ENCODE measurements at places on chromosomes 11 and 22.

- no peak for DNase-seq
Observed at GRCh38 chr22:42321908-42322561, 51.6 kb upstream of the TCF20 start.

DNA sequence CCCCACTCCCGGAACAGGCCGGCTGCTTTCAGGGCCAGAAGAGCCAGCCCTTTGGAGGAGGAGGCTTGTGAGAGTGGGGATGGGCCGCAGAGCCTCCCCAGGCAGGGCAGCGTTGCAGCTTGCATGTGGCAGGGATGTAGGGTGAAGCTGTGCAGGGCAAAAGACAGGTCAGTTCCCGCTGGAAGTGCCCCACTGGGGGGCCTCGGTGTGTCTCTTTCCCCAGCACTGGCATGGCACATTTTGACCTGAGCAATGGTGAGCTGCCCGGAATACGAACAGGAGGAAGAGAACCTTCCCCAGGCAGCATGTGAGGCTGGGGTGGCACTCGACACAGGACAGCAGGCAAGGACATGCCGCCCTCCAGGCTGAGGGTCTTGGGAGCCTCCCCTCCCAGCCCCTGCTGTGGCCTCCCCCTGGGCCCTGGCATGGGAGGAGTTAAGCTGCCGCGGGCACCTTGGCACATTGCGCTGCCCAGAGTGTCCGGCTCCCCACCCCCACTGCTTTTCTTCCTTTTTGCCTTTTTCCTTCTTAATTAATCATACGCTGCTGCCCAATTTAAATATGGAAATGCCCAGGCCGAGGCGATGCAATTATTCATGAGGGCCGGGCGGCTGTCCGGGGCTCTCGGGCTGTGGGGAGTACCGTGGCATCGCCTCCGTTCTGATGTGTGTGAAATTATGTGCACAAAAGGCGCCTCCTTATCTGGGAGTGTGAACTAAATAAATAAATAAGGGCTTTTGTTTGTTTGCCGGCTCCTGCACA, 76.0 kb upstream of the WNT7B start:
- DNase-seq, result no peak

- peak; percentile 37 for DNase-seq
Observed at GRCh38 chr22:44366372-44367300, 53.9 kb upstream of the SHISAL1 start.

- DNase-seq, result peak; percentile 89
Observed at GRCh38 chr11:65315204-65315865, 669 bp downstream of the CDC42EP2 start.

- no peak for DNase-seq
Observed at GRCh38 chr22:25959818-25960774, 209.2 kb upstream of the SEZ6L start.

DNA sequence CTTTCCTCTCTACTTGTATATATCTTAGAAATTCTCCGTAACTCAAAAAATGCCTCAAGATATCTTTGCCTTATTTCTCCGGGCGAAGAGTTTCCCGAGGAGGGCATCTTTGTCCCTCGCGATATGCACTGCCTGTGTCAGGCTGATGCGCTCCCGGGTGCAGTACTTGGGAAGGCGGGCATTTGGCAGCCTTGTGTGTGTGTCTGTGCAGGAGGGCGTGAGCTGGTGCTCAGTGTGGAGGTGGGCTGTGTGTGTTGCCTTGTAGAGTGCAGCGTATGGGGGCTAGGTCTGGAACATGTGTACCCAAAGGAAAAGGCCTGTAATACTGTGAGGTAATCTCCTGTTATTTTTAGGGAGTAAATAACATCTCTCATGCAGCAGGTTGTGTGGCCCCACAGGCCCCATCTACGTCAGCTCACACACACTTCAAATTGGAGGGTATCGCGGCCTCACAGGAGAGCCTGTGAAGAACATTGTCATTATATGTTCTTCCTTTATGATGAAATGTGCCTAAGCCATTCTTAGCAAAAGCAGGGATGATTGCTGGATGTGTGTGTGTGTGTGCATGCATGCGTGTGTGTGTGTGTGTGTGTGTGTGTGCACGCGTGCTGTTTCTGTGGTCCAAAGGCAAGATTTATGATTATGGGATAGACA, 77.5 kb downstream of the KCNJ1 start:
- DNase-seq, result no peak

DNA sequence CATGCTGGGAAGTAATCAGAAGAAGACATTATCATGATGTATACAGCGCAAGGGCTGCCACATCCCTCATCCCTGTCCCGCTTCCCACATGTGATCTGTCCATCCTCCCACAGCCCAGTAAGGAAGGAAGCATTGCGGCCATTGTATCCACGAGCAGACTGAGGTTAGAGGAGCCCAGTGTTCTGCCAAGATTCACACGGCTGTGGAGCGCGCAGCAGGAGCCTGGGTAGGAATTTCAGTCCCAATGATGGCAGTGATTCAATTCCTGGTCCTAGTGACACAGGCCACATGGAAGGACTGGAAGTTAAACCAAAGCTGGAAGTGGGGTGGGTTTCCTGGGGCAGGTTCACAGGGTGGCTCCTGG, 89.2 kb downstream of the RTL6 start:
- DNase-seq, result no peak

GRCh38 chr11:12518606-12519385, 141.4 kb downstream of the PARVA start:
- DNase-seq, result no peak

DNA sequence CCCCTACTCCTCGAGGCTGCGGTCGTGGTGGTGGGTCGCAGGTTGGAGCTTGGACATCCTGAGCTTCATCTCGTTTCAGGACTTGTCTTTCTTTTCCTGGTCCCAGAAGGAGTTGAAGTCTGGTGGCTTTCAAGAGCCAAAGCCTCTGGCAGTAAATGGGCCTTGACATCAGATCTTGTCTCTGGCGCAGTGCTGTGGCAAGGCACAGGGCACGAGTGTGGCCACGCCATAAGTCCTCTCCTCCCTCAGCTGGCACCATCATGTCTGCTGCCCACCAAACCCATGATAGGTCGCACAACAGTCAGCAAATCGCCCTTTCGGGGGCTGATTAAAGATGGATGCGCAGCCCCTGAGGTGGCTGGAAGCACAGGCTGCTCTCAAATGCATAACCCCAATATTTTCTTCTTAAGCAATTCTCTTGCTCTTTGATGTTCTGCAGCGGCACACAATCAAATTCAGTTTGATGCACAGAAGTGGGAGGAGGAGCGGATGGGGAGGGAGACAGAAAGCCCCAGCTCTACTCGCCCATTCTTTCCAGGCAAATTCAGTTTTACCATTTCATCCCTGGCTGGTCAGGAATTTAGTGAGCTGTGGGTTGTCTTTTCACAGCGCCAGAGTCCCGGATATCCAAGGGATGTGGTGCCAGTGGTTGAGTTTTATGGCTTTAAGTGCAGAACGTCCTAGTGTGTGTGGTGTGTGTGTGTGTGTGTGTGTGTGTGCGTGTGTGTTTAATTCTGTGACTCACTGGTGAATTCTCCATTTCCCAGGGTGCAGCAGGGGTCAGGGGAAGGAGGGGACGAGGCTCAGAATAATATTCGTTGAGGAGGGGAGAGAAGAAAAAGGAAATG, 162.0 kb downstream of the DSCAML1 start:
- no peak for DNase-seq

- DNase-seq, result no peak
Observed at GRCh38 chr11:134949121-134950090, 537.4 kb upstream of the B3GAT1 start.

DNA sequence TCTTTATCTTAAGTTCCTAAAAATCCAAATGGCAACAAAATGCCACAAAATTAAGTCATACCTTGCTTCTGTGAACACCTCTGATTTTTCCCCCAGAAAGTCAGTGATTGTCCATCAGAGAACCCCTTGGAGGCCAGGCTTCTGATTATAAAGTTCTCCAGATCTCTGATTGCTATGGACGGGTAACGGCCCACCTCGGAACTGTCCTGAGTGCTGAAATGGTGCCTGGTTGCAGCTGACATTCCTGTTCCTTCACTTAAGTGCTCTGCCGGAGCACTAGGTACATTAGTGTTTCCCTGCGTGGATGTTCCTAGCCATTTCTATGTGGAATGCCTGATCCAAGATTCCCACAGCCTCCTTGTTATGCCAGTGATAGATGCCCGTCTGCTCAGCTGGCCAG, 85.0 kb downstream of the CHST1 start:
- peak; percentile 51 for DNase-seq

GRCh38 chr11:19849107-19849789, 136.6 kb downstream of the NAV2 start:
- DNase-seq, result no peak

DNA sequence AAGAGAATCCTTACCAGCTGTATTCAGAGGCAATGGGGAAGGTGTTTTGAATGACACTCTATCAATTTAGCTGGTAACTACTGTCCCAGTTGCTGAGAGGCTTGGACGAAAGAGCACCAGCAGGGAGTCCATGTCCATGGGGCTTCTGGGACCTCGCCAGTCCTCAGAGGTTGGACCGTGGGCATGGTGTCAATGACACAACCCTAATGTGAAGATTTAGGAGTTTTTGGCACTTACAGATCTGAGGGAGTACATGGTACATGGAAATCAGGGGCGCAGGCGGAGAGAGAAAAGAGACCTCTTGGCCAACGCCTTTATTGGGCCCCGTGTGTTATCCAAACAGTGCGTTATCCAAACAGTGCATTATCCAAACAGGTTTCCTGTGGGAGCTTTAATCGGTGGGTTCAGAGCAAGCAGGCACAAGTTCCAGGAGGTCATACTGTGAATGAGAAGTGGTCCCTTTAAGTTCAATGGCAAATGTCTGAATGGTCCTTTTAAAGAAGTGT, 169.1 kb upstream of the B3GAT1 start:
- DNase-seq, result no peak

GRCh38 chr22:17101475-17102296, 16.9 kb downstream of the IL17RA start:
- no peak for DNase-seq

- DNase-seq, result no peak
Observed at GRCh38 chr11:17179970-17180369, 27.8 kb downstream of the PIK3C2A start.

GRCh38 chr11:76597533-76598425, 72.8 kb downstream of the LRRC32 start:
- DNase-seq, result no peak

GRCh38 chr11:123188508-123189165, 6.4 kb downstream of the CLMP start:
- DNase-seq, result no peak

GRCh38 chr11:6603287-6604080, at the start of the genes ILK and RRP8:
Gene ILK, plus strand, starts transcription at chr11:6603774. Its CDS starts 498 bp downstream, at chr11:6604272.
Gene RRP8, minus strand, starts transcription at chr11:6603616. Its CDS starts 114 bp downstream, at chr11:6603502.
- peak; percentile 93 for DNase-seq

DNA sequence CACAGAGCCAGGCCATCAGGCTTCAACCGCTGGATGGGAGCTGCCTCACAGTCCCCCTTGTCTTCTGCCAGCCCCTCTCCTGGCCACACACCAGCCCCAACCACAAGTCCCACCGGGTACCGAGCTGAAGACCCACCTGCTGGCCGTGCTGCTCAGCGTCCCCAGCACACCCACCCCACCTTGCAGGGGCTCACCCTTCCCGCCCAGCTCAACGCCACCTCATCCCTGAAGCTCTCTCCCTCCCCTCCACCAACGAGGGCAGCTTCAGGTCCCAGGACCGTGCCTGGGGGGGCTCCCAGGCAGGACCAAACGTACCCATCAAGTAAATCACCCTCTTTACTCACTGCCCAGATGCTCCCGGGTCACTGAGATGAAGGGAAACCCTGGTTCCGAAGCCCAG, 141.0 kb downstream of the CRYBB2 start:
- no peak for DNase-seq

DNA sequence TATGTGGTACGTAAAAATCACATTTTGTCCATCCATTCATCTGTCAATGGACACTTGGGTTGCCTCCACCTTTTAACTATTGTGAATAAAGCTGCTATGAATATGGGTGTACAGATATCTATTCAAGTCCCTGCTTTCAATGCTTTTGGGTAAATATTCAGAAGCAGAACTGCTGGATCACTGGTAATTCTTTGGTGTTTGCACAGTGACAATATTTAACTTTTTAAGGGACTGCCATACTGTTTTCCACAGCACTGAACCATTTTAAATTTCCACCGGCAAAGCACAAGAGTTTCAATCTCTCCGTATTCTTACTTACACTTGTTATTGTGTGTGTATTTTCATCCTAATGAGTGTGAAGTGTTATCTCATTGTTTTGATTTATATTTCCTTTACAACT, 79.4 kb downstream of the RBFOX2 start:
- no peak for DNase-seq

DNA sequence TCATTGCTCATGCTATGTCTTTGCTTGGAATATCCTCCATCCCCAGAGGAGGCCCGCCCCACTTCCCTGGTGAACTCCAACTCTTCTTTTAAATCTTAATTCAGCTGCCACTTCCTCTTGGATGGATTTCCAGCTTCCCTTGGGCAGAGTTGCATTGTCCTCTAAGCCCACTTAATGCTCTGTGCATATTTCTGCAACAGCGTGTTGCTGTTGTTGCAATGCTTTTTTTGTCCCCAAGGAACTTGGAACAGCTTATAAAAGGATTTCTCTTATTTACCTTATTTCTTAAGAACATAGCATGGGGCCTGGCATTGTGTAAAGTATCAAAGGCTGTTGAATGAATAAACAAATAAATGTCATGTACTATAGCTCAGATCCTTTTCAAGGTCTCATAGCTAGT, 507.4 kb downstream of the METTL15 start:
- DNase-seq, result no peak

GRCh38 chr11:32429477-32429876, 5.9 kb downstream of the WT1 start:
- no peak for DNase-seq

GRCh38 chr11:111107501-111107900, 138.0 kb upstream of the POU2AF2 start:
- DNase-seq, result no peak

DNA sequence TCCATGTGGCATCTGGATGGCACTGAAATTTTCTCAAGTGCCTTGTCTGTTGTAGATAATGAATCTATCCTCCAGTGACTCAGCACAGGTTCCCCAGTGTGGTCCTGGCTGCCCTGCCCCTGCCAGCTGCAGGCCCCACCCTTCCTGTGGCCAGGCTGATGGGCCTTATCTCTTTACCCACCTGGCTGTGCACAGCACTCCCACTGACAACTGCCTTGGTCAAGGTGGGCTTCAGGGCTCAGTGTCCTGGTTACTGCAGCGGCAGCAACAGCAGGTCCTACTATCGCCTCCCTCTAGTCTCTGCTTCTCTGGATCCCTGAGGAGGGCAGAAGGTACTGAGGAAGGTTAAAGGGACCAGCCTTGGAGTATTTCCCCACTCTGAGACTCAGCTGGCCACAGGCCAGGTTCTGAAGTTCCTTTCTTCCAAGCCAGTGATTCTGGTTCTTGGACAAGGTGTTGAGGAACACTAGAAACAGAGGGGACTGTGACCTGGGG, 3.1 kb downstream of the HMBS start:
- no peak for DNase-seq

Data from left lung (tissue), 14 donors.